ENCODE measurements at places on chromosomes 11 and 22.

- DNase-seq = no peak
These were observed 27.6 kb upstream of the LRRC10B start for GRCh38 chr11:61480994-61481335.

DNA sequence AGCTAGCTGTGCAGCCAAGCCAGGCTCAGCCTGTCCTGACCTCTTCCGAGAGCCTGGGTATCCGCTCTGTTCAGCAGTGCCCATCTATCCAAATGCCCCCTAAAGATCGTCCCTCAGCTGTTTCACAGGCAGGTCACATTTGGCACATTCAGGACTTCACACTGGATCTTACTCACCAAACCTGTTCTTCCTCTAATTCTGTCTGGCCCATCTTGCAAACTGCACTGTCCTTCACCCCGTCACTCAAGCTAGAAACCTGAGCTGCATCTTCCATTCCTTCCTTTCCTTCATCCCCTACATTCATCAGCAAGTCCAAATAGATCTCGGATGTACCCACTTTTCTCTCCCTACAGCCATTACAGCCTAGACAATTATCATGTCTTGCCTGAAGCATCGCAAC, 60.7 kb upstream of the CSNK2A3 start:
- no peak for DNase-seq

- DNase-seq = no peak
These were observed 134.3 kb upstream of the LDLRAD3 start for GRCh38 chr11:35809561-35809960.

- DNase-seq = no peak
These were observed 9.1 kb downstream of the MICAL2 start for GRCh38 chr11:12119502-12119901.

DNA sequence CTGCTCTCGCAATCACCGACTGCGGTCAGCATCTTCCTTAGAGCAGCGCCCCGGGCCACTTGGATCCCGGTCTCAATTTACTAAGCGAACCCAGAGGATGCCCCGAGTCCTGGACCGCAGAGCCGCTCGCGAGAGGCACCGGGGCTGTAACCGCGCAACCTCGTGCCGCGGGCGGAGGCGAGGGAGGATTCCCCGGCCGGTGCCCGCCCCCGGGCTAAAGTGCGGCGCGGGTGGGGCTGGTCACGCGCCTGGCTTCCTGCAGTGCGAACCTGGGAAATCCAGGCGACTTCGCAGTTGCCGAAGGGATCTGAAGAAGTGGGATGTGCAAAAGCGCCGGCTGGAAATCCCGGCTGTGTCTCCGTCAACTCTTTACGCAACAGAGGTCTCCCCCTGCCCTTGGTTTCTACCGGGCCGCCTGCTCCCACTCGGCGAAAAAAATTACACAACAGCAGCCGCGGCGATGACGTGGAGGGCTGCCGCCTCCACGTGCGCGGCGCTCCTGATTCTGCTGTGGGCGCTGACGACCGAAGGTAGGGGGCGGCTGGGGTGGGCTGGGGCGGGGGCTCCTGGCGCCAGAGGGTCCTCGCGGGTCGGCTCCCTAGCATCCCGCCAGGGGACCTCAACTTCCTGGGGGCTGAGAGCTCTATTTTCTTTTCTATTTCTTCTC, at the start of gene NCR3LG1:
Gene NCR3LG1 (plus strand): TSS at position 291 of the 667 bp plus-strand sequence. CDS start 170 bp downstream, at position 461.
- no peak for DNase-seq

DNA sequence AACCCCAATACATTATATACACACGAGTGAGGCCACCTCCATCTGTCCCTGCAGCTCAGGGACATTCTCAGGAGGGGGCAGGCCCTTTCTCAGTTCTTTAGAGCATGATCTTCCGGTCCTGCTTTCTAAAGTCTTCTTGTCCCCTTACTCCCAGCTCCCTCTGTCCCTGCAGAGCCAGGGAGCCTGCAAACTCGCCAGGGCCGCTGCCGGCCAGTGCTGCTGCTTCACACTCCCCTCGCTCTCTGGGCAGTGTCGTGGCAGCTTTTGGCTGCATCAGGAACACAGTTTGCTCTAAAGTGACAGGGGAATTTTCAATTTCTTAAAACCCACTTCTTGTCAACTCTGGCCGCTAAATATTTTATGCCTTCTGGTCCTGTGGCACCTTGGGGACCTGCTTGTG, 130.1 kb upstream of the NARS2 start:
- no peak for DNase-seq

DNA sequence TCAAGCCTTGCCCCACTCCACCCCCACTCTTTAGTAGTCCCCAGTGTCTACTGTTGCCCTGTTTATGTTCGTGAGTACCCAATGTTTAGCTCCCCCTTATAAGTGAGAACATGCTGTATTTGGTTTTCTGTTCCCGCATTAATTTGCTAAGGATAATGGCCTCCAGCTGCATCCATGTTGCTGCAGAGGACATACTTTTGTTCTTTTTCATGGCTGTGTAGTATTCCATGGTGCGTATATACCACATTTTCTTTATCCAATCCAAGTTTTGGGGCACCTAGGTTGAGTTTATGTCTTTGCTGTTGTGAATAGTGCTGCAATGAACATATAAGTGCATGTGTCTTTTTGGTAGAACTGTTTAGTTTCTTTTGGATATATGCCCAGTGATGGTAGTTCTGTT, 16.2 kb upstream of the FXYD6 start:
- DNase-seq = no peak

DNA sequence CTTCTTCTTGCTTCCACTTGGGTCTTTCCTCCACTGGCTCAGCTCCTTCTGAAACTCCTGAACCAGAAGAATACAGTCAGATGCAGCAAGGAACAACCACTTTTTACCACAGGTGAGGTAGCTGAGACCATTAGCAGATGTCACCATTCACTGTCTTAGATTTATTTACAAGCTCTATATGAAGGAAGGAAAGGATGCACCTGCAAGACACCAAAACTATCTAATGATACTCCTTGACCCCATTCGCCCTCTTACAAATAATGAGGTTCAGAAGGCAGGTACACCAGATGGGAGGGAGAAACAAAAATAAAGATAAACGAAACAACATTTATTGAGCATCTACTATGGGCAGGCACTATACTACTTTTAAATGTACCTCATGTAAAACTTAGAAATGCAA, 10.3 kb downstream of the TFIP11 start:
- no peak for DNase-seq

- DNase-seq = no peak
These were observed 115.3 kb downstream of the TRIM29 start for GRCh38 chr11:120022617-120023016.

- no peak for DNase-seq
These were observed 15.8 kb downstream of the SLC25A17 start for GRCh38 chr22:40803321-40803720.

DNA sequence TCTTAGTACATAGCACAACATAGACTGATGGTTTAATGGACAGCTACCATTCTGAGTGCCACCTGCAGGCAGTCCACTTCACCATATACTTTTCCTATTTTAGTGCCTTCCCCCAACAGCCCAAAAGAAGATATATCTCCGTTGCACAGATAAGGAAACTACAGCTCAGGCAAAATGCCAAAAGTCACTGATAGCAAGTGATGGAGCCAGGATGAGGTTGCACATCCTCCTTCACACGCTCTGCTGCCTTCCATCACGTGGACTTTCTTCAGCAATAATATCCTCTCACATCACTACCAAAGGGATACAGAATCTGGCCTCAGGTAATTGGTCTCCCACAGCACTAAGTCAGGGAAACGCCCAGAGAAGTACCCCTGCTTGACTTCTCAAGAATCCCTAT, 7.5 kb downstream of the TCF20 start:
- DNase-seq = no peak

GRCh38 chr11:110251836-110252235, 44.6 kb downstream of the RDX start:
- DNase-seq = peak; percentile 37

GRCh38 chr11:20156876-20157613, 3.2 kb downstream of the DBX1 start:
- DNase-seq = no peak

GRCh38 chr11:127182586-127183203, 182.1 kb upstream of the KIRREL3 start:
- DNase-seq = no peak

DNA sequence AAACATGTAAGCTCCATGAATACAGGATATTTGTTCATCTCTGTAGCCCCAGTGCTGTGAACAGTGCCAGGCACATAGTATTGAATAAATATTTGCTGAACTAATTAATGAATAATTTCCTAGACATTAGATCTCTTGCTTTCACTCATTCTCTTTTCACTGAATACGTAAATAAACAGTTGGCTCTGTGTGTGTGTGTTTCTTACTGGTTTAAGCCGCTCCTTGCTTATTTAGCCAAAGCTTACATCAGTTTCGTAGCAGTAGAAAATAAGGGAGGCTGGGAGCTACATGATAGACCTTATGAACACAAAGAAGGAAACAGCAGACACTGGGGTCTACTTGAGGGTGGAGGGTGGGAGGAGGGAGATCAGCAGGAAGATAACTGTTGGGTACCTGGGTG, 17.2 kb downstream of the KREMEN1 start:
- no peak for DNase-seq

DNA sequence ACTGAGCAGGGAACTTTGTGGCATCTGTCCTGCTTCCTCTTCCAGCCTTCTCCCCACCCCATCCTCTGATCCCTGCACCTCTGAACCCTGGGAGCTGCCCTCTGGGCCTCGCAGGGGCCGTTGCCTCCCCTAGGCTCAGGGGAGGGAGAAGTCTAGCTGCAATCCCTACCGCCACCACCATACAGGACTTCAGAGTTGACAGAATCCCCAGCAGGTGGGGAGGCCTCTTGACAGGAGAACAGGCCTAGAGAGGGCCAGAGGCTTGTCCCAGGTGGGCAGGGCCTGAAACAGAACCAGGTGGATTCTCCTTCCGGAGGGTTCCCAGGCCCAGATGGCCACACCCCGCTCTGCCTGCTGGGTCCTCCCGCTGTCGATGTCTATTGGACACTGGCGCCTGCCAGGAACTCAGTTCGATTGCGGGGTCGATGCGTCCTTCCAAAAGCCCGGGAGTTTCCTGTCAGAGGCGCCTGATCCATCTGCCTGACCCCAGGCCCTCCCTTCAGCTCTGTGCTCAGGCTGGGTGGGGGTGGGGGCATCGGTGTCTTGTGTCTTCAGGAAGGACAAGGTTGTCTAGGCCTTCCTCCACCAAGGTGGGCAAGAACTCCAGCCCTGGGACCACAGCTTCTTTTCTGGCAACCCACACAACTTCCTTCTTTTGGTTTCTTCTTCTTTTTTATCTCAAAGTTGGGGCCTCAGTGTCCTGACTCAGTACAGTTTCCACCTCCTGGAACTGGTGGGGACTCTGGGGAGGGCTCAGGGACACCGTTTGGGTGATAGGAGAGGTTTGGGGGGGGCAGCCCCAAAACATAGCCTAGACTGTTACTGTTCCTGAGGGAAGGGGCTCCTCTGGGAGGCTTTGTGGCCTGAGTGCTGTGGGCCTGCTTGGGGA, 6.4 kb downstream of the STARD10 start:
- DNase-seq = no peak

DNA sequence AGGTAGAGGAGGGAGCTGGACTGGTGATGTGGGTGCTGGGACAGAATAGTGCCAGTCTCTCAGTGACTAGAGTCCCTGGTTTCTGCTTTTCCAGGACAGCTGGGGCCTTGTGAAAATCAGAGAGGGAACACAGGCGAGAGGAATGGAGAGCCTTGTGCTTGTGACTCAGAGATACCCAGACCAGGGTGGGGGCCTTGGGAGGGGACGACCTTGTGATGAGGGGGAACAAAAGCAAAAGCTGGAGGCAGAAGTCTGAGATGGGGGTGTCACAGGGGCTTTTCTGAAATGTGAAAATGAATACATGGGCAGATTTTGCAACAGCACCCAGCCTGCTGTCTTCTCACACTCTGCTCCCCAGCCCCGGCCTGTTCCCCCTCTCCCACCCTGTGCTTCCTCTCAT, 3.4 kb upstream of the NR1H3 start:
- DNase-seq = no peak

GRCh38 chr22:38781033-38781432, 12.9 kb downstream of the DNAL4 start:
- DNase-seq = no peak

- DNase-seq = no peak
These were observed 261.0 kb downstream of the BRD1 start for GRCh38 chr22:49566693-49567092.

GRCh38 chr11:1931341-1932104, 12.0 kb downstream of the TNNT3 start:
- DNase-seq = peak; percentile 33

GRCh38 chr22:38859581-38860282, 12.3 kb downstream of the CBX6 start:
- no peak for DNase-seq

GRCh38 chr11:62245271-62245753, 3.3 kb downstream of the SCGB1D2 start:
- DNase-seq = no peak

DNA sequence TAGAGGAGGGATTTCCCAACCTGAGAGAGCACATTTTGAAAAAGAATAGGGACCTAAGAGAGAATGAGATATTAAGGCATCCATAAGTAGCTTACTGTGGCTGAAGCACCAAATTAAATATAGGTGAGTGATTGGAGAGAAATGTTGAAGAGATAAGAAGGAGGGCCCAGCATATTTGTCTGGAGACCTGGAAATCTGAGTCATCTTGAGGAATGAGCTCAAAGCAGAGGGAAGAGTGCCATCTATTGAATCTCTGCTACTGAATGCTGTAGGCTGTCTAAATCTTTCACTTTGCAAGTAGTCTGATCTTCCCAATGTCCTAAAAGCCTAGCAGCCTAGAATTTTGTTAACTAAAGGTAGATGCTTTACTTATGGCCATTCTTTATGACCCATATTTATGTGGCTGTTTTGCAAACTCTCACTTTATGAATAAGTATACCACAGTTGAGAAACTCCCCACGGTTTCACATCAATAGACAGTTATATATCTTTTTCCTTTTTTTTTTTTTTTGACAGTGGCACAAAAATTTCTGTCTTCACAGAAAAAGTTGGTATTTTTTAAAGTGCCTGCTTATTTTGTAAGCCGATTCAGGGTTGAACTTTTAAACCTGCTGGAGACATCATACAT, 2093.5 kb downstream of the LRRC4C start:
- DNase-seq = no peak

- DNase-seq = no peak
These were observed 64.5 kb downstream of the MACROD1 start for GRCh38 chr11:64101461-64101860.

GRCh38 chr22:40070701-40071100, 75.9 kb downstream of the FAM83F start:
- DNase-seq = no peak

Measured in fibroblast of the conjunctiva (primary cell).